ENCODE measurements at places on chromosomes 6 and 20.

GRCh38 chr20:50591233-50591852, 81.2 kb downstream of the PTPN1 start:
- DNase-seq: no peak

DNA sequence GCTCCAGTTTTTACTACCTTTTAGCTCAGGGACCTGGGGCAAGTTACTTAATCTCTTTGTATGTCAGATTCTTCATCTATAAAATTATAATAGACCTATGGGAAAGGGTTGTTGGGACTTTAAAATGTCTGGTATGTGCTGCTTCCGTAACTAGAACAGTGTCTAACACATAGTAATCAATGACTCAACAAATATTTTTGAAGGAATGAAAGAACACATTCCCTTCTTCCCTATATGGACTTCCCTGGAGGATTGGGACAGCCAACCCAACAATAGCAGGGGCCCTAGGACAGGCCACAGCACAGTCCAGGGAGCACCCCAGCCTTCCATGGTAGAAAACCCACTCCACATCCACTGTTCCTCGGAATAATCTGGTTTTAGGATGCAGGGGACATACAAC, 50.7 kb upstream of the TPD52L1 start:
- DNase-seq: no peak

- DNase-seq: no peak
Measured at GRCh38 chr20:63413323-63413722, 52.2 kb upstream of the CHRNA4 start.

DNA sequence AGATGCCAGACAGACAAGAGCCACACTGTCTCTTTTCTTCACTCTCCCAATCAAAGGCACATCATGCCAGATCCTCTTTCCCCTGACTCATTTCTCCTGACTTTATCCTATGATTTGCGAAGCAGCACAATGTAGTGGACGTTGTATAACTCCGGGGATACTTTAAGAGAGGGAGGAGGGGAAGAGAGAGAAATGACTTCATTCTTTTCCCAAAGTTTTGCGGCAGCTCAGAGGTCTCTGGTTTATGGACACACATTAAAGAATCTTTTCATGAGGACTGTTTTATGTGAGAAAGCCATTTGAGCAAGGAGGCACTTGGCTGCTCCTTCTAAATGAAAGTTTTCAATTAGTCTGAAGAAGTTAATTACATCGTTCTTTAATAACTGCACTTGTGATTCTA, 75.1 kb upstream of the MC3R start:
- no peak for DNase-seq

- DNase-seq: no peak
Measured at GRCh38 chr6:15106958-15107643, 138.8 kb upstream of the JARID2 start.

GRCh38 chr20:37878835-37879599, 23.9 kb upstream of the VSTM2L start:
- no peak for DNase-seq

- DNase-seq: peak; percentile 41
Measured at GRCh38 chr6:143060354-143060805, 309 bp upstream of the AIG1 start.

GRCh38 chr6:126335210-126335609, 4.7 kb upstream of the CENPW start:
- DNase-seq: no peak

- DNase-seq: no peak
Measured at GRCh38 chr20:23096097-23096496, 10.0 kb upstream of the CD93 start.

DNA sequence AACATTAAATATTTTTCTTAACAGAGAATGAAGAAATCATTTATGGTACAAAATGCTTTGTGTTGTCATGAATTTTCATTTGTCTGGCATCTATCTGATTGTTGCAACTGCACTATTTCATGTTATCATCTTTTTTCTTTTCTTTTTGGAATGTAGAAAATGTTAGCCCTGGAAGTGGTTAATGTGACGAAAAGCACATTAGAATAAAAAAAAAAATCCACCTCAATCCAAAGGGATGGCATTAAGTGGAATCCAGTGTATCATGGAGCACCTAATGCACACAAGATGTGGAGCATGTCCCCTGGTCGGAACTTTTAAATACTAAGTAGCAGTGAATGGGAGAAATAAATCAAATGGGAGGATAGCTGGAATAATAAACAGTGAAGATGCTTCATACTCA, 172.9 kb upstream of the MCHR2 start:
- DNase-seq: no peak

DNA sequence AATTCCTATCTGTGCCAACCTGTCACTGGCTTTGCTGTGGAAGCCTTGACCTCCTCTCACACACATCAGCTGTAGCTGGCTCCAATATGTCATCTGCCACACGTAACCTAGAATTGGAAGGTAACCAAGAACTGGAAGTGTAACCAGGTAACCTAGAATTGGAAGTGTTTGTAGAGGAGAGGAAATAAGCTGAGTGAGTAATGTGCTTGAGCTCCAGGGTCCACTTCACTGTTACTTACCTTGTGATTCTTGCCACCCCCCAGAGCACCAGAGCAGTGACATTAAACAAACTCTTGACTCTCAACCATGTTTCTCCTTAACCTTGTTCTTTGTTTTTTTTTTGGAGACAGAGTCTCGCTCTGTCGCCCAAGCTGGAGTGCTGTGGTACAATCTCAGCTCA, 350.5 kb downstream of the NRN1 start:
- no peak for DNase-seq

DNA sequence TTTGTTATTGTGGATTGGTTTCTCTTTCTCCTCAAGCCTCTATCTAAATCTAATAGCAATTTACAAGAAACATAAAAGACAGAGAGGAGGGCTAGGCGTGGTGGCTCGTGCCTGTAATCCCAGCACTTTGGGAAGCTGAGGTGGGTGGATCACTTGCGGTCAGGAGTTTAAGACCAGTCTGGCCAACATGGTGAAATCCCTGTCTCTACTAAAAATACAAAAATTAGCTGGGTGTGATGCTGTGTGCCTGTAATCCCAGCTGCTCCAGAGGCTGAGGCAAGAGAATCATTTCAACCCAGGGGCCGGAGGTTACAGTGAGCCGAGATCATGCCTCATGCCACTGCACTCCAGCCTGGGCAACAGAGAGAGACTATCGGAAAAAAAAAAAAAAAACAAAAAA, 46.6 kb downstream of the SLC2A12 start:
- no peak for DNase-seq

DNA sequence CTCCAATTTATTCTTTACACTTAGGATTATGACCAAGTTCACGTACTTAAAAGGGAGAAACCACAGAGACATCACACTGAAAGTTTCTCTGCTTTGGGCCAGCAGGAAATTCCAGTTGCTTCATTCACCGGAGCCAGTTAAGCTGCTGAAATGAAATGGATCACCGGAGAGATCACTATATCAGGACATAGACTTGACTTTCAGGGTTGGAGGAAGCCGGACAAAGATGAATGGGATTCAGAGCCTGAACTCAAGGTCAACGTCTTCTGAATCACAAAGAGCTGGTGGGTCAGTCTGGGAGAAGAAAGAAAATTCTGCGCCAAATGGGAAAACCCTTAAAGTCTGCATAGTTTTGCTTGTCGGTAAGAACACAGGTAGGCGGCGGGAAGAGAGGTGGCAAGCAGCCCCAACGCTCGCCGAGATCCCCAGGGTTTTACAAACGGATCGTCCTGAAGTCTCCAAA, 81.9 kb upstream of the CCDC28A start:
- no peak for DNase-seq

GRCh38 chr6:119255492-119255891, 94.1 kb downstream of the MAN1A1 start:
- DNase-seq: no peak

DNA sequence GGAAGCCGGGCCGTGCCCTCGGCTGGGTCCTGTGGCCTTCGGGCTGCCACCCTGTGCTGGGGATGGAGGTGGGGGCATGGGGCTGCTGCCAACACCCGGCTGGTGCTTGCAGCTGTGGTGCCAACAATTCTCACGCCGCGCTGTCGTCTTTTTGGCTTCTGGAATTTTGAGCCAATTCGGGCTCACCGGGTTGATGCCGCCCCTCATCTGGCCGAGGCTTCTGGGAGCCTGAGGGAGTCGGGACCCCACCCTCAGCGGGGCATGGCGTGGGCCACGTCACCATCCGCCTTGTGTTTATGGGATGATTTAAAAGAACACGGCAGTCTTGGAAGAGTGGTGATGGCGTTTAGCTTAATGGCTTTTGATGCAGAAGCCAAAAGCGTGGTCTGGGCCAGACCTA, 8.7 kb upstream of the NPBWR2 start:
- no peak for DNase-seq

DNA sequence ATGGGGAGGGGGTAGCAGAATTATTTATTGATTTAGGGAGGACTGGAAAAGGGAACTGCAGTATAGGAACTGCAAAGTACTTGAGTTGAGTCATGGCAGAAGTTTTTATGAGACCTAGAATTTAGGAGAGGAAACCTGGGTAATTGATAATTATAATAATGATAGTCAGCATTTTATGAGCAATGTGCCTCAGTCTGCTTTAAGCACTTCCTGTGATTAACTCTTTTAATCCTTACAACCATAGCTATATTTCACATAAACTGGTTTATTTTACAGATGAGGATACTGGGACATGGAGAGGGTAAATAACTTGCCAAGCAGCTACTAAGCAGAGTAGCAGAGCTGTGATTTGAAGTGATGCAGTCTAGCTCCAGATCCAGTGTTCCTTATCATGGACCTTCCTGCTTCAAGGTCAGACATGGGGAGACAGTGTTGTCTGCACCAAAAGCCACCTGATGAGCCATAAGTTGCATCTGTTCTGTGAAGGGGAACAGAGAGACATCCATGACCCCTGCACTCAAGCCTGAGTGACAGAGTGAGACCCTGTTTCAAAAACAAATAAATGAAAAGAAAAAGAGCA, 13.6 kb downstream of the LRRC1 start:
- no peak for DNase-seq

DNA sequence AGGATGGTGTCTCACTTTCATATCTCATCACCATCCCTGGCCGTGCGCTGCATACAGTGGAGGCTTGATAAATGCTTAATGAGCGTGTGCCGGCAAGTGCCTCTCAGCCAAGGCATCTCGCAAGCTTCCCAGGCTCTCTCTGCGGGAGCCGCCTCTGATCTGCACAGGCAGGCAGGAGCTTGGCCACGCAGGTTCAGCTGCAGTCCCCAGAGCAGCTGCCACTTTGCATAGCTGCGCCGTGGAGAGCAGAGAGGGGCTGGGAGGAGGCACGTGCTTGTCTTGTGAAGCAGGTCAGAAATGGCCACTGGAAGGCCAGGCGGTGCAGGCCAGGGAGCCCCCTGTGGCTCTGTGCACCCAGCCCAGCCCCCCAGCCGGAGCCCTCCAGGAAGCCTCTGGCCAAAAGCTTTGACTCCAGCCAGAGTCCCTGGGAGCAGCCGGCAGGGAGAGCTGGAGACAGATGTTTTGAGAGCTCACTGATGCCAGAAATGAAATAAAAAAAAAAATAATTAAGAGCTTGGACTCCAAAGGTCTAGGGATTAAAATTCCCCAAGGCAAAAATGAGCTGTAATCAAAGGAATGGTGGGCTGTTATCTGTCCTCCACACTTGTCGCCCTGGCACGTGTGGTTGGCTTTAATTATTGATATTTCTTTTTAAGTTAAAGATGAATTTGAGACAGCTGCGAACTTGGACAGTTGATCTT, 377.0 kb downstream of the CDH4 start:
- DNase-seq: no peak

Measured in stimulated activated CD8-positive, alpha-beta memory T cell treated with anti-CD3 and anti-CD28 coated beads, Interleukin-15, amount 100 ng/mL, for 24 hours (primary cell).